ENCODE measurements at places on chromosomes 6 and 20.

DNA sequence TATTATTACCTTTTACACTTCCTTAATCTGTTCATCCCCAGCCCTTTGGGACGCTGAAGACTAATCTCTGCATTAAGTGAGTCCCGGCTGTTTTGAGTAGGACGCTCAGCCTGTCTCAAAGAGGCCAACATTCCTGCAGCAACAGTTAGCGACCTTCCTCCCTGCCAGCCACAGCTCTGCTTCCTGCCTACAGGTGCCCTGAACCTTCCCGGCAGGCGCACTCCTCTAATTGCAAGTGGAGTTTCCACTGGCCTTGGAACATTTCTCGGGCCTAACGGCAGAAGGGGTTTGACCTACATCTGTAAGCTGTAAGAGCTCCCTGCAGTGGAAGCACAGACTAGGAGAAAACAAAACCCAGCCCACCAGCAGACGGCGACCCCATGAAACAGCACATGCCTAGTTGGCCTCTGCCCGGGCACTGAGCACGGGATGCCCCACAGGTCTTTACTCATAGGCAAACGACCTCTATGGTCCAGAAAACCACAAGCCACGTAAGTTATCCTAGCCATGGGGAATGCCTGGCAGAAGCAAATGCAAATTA is 137.9 kb downstream of the DTNBP1 start:
- DNase-seq = no peak

- DNase-seq = no peak
These were observed 46.4 kb upstream of the CHD6 start for GRCh38 chr20:41664584-41664983.

DNA sequence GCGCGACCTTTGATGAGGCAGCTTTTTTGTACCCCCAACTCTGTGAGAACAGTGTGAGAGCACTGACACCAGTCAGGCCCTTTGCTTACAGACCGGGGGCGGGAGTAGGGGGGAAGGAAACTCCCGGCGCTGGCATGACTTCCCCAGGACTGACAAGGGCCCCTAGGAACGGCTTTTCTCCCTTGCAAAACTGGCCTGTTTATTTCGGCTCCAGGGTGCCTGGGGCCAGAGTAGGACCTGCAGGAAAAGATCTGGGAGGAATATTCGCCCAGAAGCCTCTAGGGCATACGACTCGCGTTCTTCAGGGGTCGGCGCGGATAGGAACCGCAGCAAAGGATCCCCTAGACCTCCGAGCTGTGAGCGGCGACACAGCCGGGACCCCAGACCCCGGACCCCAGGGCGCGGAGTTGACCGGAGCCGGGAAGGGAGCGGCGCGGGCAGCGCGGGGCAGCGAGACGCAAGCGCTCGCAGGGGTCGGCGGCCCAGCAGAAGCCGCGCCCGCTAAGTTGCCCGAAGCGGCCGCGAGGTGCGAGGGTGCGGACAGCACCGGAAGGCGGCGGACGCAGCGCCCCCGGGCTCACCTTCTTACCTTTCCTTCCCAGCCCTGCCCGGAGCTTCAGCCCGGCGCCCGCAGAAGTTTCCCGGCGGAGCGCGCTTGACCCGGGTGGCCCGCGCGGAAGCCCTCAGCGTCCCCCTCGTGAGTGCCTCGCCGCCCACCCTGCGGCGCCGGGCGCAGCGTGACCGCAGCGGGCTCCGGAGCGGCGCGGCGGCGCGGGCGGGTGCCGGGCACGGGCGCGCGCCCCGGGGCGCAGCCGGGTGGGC is at the start of gene POPDC3:
POPDC3 (minus strand) TSS at position 771 of the 822 bp plus-strand sequence. CDS start 18,105 bp downstream, outside the sequence.
- peak; percentile 8 for DNase-seq

DNA sequence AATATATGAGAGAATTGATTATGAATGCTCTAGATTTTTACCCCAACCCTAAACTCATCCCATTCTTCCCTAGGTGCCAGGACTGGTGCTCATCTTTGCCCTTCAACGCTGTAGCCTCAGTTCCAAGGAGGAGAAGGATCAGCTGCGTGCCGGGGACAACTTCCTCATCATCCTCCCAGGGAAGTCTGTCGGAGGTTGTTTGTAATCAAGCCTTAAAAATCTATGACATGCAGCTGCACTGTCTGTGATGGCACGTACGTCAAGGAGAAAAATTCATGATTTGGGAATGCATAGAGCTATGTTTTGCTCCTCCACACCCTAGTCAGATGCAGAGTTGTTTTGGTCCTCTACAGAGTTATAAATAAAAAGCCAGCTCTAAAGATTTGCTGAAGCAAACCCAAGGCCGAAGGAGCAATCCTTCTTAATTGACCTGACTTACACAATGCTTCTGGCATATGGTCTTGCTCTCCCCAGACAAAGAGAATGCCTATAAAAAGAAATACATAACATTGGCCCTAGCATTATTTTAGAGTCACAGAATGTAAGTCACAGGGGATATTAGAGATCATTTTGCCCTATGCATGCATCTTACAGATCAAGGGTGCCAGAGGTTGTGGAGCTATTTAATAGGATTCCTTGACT is 244.2 kb downstream of the HIVEP2 start:
- no peak for DNase-seq

GRCh38 chr6:129523816-129524215 is 186.2 kb downstream of the ARHGAP18 start:
- DNase-seq = no peak

DNA sequence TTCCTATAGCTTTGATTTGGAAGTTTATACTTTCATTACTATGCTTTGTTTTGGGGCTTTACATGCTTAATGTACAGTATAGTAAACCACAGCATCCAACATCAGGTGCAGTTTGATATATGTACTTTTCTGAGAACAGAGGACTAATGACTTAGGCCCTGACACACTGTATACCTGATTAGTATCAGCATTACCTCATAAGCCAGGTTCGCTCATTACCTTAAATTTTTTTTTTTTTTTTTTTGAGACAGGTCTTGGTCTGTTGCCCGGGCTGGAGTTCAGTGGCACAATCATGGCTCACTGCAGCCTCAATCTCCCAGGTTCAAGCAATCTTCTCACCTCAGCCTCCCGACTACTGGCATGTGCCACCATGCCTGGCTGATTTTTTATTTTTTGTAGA is 28.4 kb downstream of the CD109 start:
- DNase-seq = no peak

DNA sequence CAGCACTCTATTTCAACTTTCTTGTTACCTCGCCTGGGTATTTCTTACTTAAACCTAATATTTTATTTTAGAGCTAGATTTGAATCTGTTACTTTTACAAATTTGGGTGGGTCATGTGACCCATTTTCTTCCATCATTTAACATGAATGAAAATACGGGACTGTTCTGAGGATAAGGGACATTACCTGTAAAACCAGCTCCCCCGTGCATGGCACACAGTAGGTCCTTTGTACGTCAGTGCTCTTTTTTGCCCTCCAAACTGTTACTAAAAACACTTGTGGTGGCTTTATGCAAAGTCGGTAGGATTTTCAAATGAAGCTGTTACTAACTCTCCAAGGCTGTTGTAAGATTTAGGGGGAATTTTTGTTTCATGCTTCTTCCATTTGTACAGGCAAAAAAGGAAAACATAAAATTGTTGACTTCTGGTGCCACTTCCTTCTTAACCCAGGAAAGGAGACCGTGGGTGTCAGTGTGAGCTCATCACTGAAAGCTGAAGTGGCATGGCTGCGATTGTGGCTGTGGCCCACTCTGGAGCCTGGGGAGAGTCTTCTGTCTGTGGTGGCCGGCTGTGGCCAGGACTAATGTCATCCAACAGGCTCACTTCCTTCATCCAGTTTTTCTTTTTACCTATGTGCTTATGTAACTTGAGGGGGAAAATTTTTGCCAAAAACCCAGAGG is 40.2 kb upstream of the PXDC1 start:
- DNase-seq = no peak

DNA sequence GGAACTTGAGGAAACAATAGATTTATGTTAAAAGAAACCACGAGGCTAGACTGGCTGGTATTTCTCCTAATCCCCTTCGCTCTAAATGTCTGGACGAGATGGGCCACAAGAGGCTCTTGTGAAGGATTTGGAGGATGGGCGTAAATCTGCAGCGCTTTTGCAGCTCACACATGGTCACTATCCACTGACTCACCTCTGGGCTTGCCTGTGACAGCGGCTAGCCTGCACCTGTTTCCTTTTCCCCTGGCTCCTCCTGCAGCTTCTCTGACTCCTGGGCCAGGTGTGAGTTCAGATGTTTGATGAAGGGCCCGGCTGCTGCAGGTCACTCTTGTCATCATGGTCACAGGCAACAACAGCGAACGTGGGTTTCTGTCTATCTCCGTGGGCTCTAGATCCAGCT is 629.4 kb downstream of the CBLN4 start:
- no peak for DNase-seq

DNA sequence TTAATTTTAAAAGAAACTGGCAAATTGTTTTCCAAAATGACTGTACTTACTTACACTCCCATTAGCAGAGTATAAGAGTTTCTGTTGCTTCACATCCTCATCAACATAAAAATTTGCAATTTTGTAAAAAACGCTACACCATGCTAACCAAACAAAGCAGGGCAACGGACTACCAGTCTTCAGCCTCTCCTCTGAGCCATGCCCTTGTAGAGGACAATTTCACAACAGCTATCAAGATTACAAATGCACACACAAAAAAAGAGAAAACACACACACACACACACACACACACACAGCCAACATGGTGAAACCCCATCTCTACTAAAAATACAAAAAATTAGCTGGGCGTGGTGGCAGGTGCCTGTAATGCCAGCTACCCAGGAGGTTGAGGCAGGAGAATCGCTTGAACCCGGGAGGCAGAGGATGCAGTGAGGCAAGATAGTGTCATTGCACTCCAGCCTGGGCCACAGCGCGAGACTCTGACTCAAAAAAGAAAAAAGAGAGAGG is 4.1 kb upstream of the ADISSP start:
- DNase-seq = no peak

Data from substantia nigra (tissue), 51 donors.